ENCODE measurements at places on chromosomes 3 and 15.

DNA sequence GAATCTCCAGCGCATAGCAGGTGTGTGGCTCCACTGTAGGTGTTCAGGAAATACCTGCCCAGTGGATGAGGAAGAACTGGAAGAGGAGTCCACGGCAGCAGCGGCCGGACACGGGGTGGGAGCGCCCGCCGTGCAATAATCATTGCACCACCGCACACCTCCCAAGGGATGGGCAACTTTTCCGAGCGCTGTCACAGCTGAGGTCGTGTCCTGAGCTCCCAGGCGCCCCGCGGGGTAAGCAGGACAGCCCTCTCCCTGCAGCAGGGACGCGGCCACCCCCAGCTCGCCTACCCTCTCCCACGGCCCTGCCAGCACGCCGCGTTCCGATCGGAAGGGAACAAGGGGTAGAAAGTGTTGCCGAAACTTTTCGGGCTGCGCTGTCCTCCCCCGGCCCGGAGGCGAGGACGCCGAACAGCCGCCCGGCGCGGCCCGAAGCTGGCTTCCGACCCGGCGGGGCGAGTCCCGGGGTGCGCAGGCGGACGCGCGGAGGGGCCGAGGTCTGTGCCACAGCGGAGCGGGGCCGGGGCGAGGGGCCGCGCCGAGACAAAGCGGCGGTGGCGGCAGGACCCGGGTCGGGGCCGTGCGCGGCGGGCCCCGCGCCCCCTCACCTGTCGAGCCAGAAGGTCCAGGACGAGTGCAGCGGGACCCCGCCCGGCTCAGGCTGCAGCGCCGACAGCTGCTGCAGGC is 475 bp downstream of the EIF4E3 start:
- DNase-seq: peak; percentile 42

- DNase-seq: no peak
Measured at GRCh38 chr15:100265641-100266035, 76.1 kb downstream of the ADAMTS17 start.

DNA sequence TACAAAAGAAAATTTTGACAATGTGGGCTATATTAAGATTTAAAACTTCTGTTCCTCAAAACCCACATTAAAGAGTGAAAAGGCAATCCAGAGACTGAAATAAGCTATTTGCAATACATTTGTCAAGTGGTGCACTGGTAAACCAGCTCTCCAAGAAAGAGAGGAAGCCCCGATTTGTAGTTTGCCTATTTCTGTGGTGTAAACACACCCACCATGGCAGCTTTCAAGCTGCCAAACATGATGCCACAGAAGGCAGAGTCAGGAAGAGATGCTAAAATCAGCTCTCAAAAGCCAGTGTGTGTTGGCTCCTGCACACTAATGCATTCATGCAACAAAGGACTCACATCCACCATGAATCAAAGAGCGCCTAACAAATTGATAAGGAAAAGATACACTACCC is 17.5 kb downstream of the RFTN1 start:
- DNase-seq: no peak

DNA sequence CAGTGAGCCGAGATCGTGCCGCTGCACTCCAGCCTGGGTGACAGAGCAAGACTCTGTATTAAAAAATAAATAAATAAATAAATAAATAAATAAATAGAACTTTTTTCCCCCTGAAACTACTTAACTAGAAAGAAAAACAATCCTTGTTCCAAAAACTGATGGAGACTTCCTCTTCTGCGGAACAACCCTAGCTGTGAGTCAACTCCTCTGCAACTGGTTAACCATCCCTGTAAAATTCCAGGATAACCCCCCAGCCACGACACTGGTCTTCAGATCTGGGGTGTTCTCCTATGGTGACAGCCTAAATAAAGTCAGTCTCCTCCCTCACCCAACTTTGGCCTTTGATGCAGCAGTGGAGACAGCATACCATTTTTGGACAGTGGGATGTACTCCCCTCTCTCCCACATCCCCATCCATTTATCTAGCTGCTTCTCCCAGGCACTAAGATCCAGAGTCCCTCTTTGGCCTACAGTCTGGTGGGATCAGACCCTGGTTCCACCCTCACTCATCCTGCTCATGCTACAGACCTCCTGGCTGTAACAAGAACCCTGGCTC is 352.6 kb downstream of the OCA2 start:
- no peak for DNase-seq

DNA sequence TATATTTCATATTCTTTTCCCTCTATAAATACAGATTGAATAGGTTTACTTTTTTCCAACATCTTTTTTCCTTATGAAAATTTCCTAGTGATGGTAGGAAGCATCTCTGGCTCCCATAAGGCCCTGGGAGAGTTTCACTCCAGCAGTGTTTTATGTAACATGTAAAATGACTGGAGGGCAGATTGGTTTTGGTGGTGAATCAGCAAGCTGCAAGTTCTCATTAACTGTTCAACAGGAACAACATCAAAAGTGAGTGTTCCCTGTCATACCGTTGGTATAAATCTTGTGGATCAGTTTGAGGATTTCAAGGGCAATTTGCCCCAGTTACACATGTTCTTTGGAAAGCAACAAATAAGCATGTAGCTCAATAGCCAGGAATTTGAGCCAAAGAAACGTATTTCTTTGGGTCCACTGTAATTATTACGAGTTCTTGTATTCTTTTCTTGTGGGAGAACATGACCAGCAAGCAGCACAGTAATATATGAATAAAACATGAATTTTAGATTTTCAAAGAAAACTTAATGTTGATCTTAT is 345.7 kb downstream of the SV2B start:
- DNase-seq: no peak

- DNase-seq: no peak
Measured at GRCh38 chr15:35167675-35168074, 82.6 kb upstream of the NANOGP8 start.
